Hypothalamus (tissue), 51 donors: ENCODE measurements at places on chromosomes 2 and 18.

- no peak for DNase-seq
Measured at GRCh38 chr18:79611040-79611681, 68.4 kb upstream of the CTDP1 start.

- no peak for DNase-seq
Measured at GRCh38 chr2:118750959-118751565, 96.4 kb downstream of the EN1 start.

DNA sequence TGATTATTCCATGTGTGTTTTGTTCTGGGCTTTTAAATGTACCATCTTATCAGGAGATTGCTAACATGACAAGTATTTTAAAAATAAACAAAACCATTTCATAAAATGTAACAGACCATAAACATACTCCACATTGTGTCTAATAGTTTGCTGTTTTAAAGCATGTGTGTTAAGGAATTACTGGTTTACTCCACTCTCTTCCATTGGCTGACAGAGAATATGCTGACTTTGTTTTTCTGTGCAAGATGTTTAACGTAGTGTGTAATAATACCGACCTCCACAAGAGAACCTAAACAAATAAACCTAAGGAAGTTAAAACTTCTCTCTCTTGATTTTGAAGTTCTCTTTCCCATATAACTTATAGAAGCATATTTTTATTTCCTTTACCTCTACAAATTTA, 17.0 kb upstream of the TMEM18 start:
- no peak for DNase-seq

DNA sequence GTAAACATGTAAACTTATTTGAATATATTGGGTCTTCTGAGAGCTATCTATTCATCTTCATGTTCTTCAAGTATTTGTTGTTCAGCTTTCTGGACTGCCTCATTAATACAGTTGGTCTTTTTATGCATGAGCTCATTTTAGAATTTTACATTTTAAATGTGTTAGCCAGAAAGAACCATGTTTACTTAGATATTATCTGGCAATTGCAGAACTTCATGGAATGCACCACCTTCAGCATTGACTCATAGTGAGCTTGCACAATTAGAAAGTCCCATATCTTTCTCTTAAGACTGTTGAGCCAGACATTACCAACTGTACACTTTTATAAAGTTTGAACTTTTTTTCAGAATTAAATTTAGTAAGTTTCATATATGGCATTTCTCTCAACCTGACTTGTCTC, 536.7 kb downstream of the RIT2 start:
- DNase-seq = no peak

GRCh38 chr2:216003876-216004696, 9.3 kb downstream of the MREG start:
- no peak for DNase-seq

GRCh38 chr2:163255086-163255485, 416.5 kb upstream of the KCNH7 start:
- no peak for DNase-seq

GRCh38 chr2:203572316-203572715, 37.2 kb upstream of the RAPH1 start:
- DNase-seq = no peak

- no peak for DNase-seq
Measured at GRCh38 chr2:143209570-143210445, 80.6 kb downstream of the ARHGAP15 start.

DNA sequence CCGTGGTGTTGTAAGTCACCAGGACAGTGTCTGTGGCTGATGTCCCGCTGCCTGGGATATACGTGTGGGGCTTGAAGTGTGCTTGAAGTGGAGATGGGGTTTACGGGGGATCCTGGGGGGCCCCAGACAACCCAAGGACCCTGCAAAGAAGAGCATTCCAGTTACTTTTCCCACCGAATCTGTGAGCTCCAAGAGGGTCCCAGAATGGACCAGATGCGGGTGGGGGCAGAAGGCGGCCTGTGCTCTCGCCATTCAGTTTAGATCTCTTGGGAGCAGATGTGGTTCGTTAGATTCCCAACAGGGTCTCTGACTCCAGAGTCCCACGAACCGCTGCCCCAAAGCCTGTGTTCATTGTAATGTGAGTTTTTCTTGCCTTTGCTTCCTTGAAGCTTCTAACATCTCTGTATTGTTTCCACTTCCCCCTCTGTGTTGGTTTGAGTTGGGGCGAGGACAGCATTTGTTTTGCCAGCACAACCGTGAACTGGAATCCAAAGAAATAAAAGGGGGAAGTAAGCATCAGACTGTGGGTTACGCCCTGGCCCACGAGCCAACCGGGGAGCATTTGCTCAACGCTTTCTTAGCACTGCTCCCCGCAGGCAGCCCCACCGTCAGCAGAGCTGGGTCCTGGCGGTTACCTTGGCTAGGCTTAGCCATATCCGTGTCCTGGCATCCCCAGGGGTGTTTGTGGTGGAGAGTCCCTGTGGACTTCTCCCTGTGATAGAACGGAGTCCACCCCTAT, 92.1 kb downstream of the SH3BP4 start:
- no peak for DNase-seq

GRCh38 chr2:177537213-177537612, 144.6 kb downstream of the AGPS start:
- no peak for DNase-seq

GRCh38 chr18:22879293-22879692, 53.8 kb upstream of the RBBP8 start:
- no peak for DNase-seq

- DNase-seq = no peak
Measured at GRCh38 chr2:31813016-31813415, 197.8 kb downstream of the MEMO1 start.

- DNase-seq = no peak
Measured at GRCh38 chr2:234329202-234329960, 167.5 kb downstream of the ARL4C start.

DNA sequence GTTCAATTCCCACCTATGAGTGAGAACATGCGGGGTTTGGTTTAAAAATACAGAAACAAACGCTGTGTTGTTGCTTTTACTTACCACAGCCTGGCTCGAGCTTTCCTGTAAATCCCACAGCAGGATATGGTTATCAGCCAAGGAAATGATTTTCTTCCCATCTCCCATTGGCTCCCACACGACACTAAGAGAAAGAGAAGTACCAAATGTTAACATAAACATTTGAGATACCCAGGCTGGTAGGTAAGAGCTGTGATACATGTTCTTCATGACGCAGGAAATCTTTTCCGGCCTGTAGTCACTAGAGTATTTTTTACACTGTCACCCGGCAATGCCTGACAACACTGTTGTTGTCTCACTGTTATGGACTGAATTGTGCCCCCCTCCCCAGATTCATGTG, 163.6 kb downstream of the EIPR1 start:
- DNase-seq = no peak

DNA sequence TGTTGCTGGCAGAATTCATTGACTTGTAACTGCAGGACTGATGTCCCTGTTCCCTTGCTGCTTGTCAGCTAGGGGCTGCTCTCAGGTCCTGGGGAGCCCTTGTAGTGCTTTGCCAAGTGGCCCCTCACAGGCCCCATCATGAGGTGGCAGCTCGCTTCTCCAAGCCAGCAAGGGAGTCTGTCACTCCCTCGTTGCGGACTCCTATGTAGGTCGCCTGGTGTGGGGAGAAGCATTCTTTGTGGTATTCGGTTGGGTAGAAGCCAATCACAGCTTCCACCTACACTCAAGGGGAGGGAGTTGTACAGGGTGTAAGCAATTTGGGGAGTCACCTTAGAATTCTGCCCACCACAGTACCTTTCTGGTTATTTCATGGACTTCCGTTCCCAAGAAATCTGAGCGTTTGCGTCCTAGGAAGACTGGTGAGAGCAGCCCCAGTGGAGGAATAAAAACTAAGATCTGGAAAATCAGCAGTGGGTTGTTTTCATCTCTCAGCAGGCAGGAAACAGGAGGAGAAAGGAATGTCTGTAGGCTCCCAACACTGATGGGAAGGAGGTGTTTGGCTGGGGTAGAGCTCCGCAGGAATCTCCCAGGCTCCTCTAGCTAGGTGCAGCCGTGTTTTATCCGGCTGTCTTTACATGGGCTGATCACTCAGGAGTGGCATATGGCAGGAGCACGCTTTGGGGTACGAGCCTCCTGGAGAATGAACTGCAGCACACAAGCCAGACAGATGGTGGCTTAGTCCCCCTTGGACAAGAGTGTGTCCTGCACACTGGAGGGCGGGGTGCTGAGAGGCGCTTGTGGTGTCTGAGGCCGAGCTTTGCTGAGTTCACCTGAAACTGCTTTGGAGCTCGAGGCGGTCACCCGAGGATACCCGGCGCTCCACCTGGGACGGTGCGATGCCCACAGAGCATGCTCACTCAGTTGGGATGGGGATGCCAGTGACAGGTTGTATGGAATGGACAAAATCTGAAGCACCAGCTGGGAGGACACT, 58.3 kb downstream of the LDLRAD4 start:
- DNase-seq = no peak

DNA sequence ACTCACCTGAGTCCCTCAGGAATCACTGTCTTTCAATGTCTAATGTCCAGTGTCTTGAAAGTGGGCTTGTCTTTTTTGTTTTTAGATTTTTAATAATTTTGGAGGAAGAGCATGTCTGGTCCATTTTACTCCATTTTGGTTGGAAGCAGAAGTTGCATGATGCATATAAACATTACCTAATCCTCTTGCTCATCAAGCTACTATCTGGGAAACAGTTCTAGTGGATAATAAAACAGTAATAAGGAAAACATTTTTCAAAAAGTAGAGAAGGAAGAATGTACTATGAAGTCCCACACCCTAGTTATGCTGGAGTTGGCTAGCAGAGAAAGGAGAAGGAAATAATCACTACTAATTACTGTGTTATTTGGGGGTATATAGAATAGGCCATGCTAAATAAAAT, 263.7 kb downstream of the ETAA1 start:
- DNase-seq = no peak

DNA sequence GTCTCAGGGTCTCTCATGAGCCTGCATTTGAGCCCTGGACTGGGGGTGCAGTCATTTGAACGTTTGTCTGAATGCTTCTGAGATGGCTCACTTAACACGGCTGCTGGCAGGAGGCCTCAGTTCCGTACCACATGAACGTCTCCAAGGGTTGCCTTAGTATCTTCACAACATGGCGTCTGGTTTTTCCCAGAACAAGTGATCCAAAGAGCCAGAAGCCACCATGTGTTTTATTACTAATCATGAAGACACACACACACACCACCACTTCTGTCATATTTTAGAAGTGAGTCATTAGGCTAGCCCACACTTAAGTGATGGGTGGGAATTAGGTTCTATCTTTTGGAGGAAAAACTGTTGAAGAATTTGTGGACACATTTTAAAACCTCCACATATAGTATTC, 15.0 kb upstream of the MYO1B start:
- DNase-seq = no peak

- no peak for DNase-seq
Measured at GRCh38 chr18:72985686-72986085, 117.9 kb upstream of the NETO1 start.

- no peak for DNase-seq
Measured at GRCh38 chr18:62720766-62721613, 5.6 kb downstream of the PHLPP1 start.

GRCh38 chr2:183614799-183615435, 490.7 kb downstream of the NUP35 start:
- no peak for DNase-seq

DNA sequence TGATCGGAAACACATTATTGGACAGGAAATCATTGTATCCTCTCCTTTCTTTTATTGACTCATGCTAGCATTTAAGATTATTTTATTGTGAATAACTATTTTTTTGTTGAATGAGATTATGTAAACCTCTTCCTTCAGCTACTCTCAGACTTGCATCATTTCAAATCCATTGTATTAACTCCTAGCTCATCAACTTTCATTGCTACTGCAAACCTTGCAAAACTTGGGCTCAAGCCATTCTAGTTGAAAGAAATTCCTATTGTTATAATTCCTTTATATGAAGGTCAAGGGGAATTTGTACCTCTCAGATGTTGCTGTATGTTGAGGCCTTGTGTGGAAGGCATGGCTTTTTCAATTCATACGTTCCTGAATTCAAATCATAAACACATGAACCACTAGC, 1764.6 kb downstream of the SUCLG1 start:
- DNase-seq = no peak

GRCh38 chr18:38007676-38008330, 442.2 kb upstream of the CELF4 start:
- DNase-seq = no peak

DNA sequence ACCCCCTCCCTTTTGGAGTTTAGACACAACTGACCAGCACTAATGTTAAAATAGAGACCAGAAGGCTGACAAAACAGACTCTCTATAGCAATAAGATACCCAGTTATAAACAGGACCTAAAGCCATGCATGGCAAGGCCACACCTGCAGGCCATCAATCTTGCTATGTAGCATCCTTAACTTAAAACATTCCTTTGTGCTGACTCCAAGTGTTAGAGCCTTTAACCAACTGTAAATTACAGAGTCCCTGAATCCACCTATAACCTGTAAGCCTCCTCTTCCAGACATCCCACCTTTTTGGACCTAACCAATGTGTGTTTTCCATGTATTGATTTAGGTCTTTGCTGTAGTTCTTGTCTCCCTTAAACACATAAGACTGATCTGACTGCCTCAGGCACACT, 17.9 kb downstream of the ANKMY1 start:
- no peak for DNase-seq

DNA sequence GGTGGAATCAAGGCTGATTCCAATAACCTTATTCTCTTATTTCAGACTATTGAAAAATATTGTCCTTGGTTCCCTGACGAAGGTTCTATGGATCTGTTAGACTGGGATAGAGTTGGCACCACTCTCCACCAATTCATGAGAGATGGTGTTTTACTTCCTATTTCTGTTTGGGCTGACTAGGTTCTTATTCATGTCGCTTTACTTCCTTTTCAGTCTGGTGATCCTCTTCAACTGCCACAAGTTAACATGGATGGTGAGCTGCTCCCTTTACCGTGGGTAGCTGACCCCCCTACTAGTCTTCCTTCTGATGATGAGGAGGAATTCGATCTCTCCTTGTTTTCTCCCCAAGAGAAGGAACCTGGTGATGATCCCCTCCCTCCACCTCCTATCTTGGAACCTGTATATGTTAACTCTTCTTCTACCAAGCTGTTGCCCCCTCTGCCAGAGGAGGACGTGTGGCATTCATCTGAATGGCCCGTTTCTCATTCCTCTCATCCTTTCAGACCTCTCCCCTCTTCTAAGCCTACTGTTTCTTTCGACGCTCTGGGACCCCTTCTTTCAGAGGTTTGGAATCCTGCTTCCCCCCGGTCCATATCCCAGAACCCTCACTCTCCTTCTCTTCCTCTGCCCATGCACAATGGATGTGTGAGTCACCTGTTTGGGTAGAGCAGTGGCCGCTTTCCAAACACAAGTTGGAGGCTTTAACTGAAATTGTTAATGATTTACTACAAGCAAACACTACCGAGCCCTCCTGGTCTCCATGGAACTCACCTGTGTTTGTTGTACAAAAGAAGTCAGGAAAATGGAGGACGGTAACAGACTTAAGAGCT, 13.5 kb upstream of the CNOT11 start:
- DNase-seq = no peak
